Suprapubic skin (tissue), 4 donors: ENCODE measurements at places on chromosomes 7 and 10.
A peak's percentile ranks its signal among the peaks of the same experiment; 100 is the strongest.

DNA sequence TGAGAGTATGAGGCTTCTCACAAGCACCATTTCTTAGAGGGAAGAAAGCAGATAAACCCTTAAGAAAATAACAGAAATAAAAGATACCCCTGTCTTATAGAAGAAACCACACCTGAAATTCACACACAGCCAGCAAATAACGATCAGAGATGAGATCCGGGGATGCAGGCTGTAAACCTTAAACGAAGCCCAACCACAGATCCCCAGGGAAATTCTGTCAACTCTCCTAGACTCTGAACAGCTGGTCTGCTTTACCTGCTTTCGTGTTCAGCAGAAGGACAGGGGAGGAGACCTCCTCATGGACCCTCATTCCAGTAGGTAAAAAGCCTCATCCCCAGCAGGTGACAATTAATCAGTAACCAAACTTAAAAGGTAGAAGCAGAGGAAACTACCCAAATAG is 45.0 kb downstream of the VOPP1 start:
- no peaks in the 10 kb centered on the region for H3K36me3 ChIP-seq
- H3K4me3 ChIP-seq, result no peak overlapping the region
- no peak for DNase-seq
- H3K27me3 ChIP-seq, result no peaks in the 10 kb centered on the region
- peaks cover 2% of the 10 kb centered on the region for H3K4me1 ChIP-seq

DNA sequence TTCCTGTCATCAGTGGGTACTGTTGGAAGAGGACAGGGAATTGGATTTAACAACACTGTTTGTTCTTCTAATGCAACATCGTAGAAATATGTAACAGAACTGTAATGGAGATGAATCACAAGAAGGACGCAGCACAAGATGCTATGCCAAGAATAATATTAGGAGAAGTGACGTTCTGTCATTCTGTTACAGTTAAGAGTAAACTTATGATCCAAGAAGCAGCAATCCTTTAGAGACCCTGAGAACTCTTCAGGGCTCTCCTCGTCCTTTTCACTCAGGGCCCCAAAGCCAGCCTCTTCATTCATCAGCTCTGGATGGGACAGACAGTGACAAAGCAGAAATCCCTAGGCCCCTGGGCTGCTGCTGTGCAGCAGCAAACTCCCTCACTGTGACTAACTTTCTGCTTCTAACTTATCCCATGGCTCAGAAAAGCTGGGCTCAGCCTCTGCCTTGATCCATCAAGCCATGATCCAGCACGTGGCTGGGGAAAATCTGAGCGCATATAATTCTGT is 8.7 kb upstream of the IL6 start:
- no peaks in the 10 kb centered on the region for H3K27me3 ChIP-seq
- H3K4me3 ChIP-seq, result no peak overlapping the region
- H3K27ac ChIP-seq, result peak overlapping the region; percentile 68
- H3K36me3 ChIP-seq, result no peaks in the 10 kb centered on the region
- no peak for DNase-seq
- H3K4me1 ChIP-seq, result peaks cover 17% of the 10 kb centered on the region

- H3K36me3 ChIP-seq, result no peaks in the 10 kb centered on the region
- no peak overlapping the region for H3K27ac ChIP-seq
- no peak for DNase-seq
- no peak overlapping the region for H3K4me3 ChIP-seq
- H3K4me1 ChIP-seq, result no peaks in the 10 kb centered on the region
Measured at GRCh38 chr7:92872701-92873100, 36.3 kb upstream of the CDK6 start.

DNA sequence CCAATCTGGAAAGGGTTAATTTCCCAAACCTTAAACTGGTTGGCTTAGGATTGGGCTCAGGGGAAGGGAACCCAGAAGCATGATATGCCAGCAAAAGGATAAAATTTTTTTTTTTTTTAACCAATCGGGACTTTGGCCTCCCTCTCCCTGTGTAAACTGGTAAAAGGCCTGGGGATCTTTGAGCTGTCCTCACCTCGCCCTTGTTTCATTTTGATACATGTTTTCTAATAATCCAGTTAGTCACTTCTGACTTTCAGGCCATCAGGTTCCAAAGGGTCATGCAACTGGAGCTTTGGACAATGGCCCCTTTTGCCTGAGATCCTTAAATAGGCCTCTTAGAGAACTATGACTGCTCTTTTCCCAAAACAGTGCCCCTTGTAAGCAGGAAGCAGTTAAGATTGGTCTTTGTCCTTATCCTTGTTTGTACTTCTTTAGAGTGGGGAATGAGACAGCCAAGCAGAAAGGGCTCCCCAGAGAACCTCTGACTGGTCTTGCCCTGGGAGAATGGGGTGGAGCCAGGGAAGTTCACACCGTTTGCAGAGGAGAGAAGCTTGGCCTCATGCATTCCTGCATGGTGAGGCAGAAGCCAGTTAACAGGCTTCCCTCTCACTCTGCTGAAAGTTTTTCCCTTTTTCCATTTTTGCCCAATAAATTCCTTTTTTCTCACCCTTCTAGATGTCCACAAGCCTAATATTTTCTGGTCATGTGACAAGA is 424.2 kb upstream of the CNTNAP2 start:
- no peak overlapping the region for H3K27ac ChIP-seq
- H3K4me1 ChIP-seq, result no peaks in the 10 kb centered on the region
- no peaks in the 10 kb centered on the region for H3K36me3 ChIP-seq
- DNase-seq, result no peak
- H3K27me3 ChIP-seq, result no peaks in the 10 kb centered on the region

DNA sequence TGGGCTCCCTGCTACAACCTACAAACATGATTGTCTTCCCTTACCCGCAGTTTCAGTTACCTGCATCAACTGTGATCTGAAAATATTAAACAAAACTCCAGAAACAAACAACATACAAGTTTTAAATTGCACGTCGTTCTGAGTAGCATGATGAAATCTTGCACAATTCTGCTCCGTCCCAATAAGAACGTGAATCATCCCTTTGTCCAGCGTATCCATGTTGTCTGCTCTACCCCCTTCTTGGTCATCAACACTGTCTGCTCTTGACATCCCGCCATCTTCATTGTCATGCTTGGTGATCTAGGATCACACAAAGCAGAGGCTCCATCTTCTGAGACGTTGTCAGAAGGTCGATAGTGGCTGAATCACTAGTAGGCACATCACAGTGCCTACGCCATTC is 53.9 kb downstream of the ACADSB start:
- no peak overlapping the region for H3K4me3 ChIP-seq
- H3K4me1 ChIP-seq, result no peaks in the 10 kb centered on the region
- H3K36me3 ChIP-seq, result no peaks in the 10 kb centered on the region
- H3K27ac ChIP-seq, result no peak overlapping the region
- H3K27me3 ChIP-seq, result peaks cover 16% of the 10 kb centered on the region

DNA sequence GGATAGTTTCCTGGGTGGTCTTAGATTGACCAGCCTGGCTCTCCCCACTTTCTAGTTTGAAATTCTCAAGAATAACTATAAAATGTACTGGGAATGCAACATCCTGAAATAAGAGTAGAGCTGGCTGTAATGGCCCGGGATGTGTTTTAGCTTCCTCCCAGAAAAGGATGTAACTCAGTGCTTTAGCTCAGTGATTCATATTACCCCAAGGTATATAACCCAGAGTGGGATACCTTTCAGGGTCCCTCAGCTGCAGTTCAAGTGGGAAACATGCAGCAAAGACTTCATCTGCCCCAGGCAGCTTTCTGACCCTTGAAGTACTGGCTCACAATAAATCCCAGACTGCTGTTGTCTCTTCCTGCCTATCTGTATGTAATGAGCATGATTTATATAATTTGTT is 666.7 kb upstream of the KCND2 start:
- no peaks in the 10 kb centered on the region for H3K36me3 ChIP-seq
- DNase-seq, result no peak

- H3K36me3 ChIP-seq, result no peaks in the 10 kb centered on the region
- H3K4me1 ChIP-seq, result no peaks in the 10 kb centered on the region
- H3K27ac ChIP-seq, result no peak overlapping the region
- no peak overlapping the region for H3K4me3 ChIP-seq
- no peak for DNase-seq
Measured at GRCh38 chr7:11430841-11431240, 401.2 kb downstream of the THSD7A start.

DNA sequence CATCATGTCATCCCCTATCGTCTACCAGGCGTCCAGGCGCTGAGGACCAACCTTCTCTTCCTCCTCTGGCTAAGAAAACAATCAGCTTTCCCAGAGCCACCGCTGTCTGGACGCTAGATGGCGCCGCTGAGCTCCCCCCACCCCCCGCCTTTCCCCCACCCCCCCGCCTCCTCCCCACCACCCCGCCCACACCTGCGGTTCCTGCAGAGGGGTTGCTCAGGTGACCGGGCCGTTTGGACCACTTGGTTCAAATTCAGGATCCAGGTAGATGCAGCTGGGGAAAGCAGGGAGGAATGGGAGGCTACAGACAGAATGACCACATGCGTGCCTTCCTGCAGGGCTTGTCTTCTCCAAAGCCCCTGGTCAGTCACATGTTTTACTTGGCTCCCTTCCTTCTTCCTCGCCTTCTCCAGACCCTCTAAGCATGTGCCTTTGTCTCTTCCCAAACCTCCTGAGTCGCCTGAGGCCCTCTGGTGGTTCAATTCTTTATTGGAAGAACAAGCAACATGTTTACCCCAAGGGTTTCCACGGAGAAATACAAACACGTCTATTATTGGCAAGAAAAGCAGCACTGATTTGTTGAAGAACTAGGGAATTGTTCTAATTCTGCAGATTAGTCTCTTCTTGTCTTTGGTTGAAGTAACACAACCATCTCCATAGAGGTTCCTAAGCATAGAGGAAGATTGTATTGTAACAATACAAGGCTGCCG is 24.7 kb downstream of the AOC1 start:
- no peaks in the 10 kb centered on the region for H3K36me3 ChIP-seq
- H3K27ac ChIP-seq, result peak overlapping the region; percentile 26
- no peak overlapping the region for H3K4me3 ChIP-seq
- no peaks in the 10 kb centered on the region for H3K27me3 ChIP-seq
- DNase-seq, result peak; percentile 80
- H3K4me1 ChIP-seq, result peaks cover 16% of the 10 kb centered on the region

GRCh38 chr10:924524-924859 is 7.0 kb downstream of the LARP4B start:
- H3K4me1 ChIP-seq, result peaks cover 36% of the 10 kb centered on the region
- no peak overlapping the region for H3K27ac ChIP-seq
- no peak for DNase-seq
- no peaks in the 10 kb centered on the region for H3K27me3 ChIP-seq
- H3K4me3 ChIP-seq, result no peak overlapping the region
- H3K36me3 ChIP-seq, result peaks cover 8% of the 10 kb centered on the region

DNA sequence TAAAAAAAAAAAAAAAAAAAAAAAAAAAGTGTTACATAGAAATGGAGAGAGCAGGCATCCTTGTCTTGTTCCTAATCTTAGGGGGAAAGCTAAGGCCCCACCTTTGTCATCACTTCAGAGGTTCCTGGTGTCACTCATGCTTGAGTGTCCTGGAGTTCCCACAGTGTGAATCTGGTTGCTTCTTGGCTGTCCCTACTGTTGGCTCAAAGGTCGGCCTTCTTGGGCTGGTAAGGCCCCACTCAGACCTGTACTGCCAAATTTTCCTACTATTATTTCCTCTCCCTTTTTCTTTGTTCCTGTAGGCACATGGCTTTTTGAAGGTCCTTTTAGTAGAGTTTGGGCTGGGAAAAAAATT is 21.5 kb downstream of the OPTN start:
- H3K36me3 ChIP-seq, result peaks cover 88% of the 10 kb centered on the region
- H3K4me3 ChIP-seq, result no peak overlapping the region
- no peak for DNase-seq
- no peaks in the 10 kb centered on the region for H3K27me3 ChIP-seq

- no peak overlapping the region for H3K4me3 ChIP-seq
- no peak overlapping the region for H3K27ac ChIP-seq
- H3K4me1 ChIP-seq, result no peaks in the 10 kb centered on the region
- DNase-seq, result no peak
- H3K27me3 ChIP-seq, result peaks cover 20% of the 10 kb centered on the region
- H3K36me3 ChIP-seq, result no peaks in the 10 kb centered on the region
Measured at GRCh38 chr10:49596836-49597235, 13.3 kb upstream of the SLC18A3 start.

DNA sequence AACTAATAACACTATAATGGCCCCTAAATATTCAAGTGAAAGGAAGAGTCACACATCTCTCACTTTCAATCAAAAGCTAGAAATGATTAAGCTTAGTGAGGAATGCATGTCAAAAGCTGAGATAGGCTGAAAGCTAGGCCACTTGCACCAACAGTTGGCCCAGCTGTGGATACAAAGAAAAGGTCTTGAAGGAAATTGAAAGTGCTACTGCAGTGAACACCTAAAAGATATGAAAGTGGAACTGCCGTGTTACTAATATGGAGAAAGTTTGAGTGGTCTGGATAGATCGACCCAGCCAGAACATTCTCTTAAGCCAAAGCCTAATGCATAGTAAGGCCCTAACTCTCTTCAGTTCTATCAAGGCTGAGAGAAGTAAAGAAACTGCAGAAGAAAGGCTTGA is 12.1 kb upstream of the SNX13 start:
- H3K36me3 ChIP-seq, result no peaks in the 10 kb centered on the region
- DNase-seq, result no peak
- no peaks in the 10 kb centered on the region for H3K27me3 ChIP-seq

- DNase-seq, result no peak
- H3K36me3 ChIP-seq, result no peaks in the 10 kb centered on the region
- no peaks in the 10 kb centered on the region for H3K4me1 ChIP-seq
- peaks cover 9% of the 10 kb centered on the region for H3K27me3 ChIP-seq
- H3K4me3 ChIP-seq, result no peak overlapping the region
Measured at GRCh38 chr10:2852574-2853323, 214.6 kb upstream of the PFKP start.

GRCh38 chr10:102665904-102666509 is 21.7 kb downstream of the TRIM8 start:
- no peaks in the 10 kb centered on the region for H3K27me3 ChIP-seq
- peaks cover 19% of the 10 kb centered on the region for H3K4me1 ChIP-seq
- no peak for DNase-seq

DNA sequence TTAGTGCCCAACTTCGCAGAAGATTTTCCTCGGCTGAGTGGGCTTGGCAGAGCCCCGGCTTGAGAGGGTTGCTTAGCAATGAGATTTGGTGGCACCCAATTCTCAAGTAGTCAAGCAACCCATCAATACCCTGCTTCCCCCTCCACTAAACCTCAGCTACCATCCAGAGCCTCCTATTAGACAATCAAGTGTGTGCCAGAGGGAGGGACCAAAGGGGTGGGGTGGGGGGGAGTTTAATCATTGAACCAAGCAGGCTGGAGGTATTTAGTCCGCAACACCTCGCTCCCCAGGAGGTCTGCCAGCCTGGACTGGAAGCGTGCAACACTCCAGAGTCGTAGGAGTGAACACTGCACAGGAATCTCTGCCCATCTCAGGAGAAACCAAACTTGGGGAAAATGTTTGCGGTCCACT is at the start of gene HKDC1:
HKDC1 (plus strand) TSS at position 292 of the 411 bp plus-strand sequence; CDS start at position 396, 104 bp downstream.
- H3K4me1 ChIP-seq, result peaks cover 19% of the 10 kb centered on the region
- H3K27ac ChIP-seq, result no peak within 1 kb of the TSS
- no peak within 1 kb of the TSS for H3K4me3 ChIP-seq
- no peak for DNase-seq
- peaks cover 4% of the 10 kb centered on the region for H3K27me3 ChIP-seq
- H3K36me3 ChIP-seq, result no peaks in the 10 kb centered on the region

- no peaks in the 10 kb centered on the region for H3K27me3 ChIP-seq
- H3K36me3 ChIP-seq, result no peaks in the 10 kb centered on the region
- H3K27ac ChIP-seq, result no peak overlapping the region
- no peaks in the 10 kb centered on the region for H3K4me1 ChIP-seq
- no peak for DNase-seq
Measured at GRCh38 chr7:41326616-41327015, 376.3 kb downstream of the INHBA start.
